ENCODE measurements at places on chromosomes 4 and X.

DNA sequence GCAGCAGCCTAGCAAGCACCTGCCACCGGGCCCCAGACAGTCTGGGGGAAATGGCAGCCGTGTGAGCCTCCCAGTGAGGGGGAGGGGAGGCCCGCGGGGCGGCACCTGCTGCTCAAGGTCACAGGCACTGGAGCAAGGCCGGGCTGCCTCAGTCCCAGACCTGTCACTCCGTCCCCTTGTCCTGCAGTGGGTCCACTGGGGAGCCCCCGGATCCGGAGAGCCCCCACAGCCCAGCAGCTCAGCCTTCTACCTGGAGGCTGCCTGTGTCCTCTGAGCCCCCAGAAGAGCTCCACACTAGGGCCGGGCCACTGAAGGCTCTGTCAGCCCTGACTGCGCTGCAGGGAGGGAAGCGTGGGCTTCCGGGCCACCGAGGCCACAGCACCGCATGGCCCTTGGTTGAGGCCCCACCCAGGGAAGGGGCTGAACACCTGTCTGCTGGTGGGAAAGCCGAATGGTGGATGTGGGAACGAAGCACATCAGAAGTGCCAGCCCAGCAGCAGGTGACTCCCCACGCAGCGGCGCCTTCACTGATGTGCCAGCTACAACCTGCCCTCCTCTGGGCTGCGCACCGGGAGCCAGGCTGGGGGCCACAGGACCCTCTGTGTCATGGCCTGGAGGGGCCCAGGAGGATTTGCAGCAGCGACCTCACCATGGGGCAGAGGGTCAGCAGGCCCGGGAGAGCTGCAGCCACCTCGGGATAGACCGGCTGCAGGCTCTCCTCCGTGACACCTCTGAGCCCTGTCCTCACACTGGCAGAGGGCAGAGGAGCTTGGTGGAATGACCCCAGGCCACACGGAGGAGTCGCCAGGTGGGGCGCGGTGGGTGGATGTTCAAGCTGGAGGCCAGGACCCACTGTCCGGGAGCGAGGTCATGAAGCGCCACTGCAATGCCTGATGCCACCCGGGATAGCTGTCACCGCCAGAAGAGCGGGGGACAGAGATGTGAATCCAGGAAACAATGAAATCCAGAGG lies 35.0 kb upstream of the MXD4 start:
- no peak for DNase-seq

GRCh38 chrX:129876771-129877305 lies 29.1 kb upstream of the UTP14A start:
- no peak for DNase-seq

GRCh38 chr4:155450676-155451075 lies 73.9 kb upstream of the MAP9 start:
- DNase-seq: no peak

DNA sequence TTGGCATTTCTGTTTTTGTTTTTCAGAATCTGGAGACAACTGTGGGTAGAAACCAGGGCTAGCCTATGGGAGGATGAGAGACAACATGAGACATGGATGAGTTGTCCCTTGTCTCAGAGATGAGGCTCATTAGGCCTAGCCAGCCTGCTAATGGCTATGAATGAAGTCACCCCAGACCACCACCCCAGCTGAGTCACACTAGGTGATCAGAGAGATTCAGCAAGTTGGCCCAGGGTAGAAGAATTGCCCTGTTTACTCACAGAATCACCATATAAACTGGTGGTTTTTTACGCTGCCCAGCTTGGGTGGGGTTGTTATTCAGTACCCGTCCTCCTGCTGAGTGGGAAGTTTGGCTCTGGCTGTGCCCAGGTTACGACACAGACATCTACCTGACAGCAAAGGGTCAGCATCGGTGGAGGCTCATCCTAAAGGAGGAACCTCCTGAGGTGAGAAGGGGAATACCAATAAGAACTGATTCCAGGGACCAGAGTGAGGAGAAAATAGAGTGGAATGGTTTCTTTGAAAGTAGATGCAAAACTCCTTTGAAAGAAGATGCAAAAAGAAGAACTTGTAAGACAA lies 17.2 kb upstream of the ARSJ start:
- no peak for DNase-seq

DNA sequence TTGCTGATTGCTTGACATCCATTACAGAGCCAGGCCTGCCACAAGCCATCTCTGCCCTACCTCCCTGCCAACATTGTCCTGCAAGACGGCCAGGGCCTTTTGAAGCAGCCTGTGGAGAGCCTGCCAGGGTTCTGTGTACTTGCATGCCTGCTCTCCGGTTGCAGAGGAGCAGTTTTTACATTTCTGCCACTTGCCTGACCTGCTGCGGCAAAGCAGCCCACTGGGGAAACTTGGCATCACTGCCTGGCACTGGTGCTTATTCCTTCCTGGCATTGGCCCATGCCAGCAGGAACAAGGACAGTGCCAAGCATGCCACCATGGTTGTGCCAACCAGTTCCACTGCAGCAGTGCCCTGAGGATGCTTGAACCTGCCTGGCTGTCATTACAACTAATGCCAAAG lies 167.1 kb downstream of the NHS start:
- DNase-seq: no peak

GRCh38 chr4:188611143-188611542 lies 471.9 kb downstream of the TRIML1 start:
- DNase-seq: no peak

Measured in T-helper 9 cell (primary cell).